ENCODE measurements at places on chromosomes 7 and 10.
A peak's percentile ranks its signal among the peaks of the same experiment; 100 is the strongest.

DNA sequence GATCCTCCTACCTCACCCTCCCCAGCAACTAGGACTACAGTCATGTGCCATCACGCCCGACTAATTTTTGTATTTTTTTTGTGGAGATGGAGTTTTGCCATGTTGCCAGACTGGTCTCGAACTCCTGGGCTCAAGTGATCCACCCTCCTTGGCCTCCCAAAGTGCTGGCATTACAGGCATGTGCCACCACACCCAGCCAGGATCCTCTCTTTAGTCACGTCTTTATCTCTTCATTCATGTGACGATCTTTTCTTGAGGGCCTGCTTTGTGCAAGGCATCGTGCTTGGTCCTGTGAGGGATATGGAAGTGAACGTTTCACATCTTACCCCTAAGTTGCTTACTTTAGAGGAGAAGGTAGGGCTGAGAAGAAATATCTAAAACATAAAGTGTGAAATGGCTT lies 21.6 kb downstream of the WBP1L start:
- no peak for DNase-seq

DNA sequence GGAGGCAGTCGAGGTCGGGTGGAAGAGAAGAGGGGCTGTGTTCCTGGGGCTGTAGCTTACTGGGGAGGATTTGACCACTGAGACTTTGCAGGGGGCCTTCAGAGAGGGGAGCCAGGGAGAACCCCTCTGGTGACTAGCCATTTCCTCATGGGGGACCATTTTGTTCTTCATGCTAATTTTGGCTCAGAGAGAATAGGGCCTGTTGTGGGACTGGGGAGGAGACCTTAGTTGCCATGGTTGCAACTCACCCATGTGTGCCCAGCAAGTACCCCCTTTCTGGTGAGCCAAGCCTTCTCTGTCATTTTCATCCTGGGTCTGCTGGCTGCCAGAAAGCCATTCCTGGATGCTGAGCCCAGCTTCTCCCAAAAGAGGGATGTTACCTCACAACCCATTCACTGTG lies 120.9 kb downstream of the GRK5 start:
- no peak for DNase-seq

DNA sequence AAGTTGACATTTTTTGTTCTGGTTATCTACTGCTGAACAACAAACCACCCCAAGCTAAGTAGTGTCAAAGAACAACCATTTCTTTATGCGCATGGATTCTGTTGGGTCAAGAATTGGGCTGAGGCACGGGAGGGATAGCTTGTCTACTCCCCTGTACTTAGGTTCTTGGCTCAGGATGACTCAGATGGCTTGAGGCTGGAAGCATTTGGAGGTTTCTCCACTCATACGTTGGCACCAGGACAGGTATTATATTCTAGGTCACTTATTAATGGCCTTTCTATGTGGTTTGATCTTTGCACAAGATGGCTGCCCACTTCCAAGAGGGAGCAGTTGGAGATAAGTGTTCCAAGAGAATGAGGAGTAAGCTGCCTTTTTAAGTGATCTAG lies 11.8 kb upstream of the TFAM start:
- DNase-seq: no peak

- no peak for DNase-seq
Measured at GRCh38 chr7:42469341-42469740, 232.3 kb upstream of the GLI3 start.

GRCh38 chr10:129532838-129533237 lies 65.8 kb downstream of the MGMT start:
- no peak for DNase-seq

DNA sequence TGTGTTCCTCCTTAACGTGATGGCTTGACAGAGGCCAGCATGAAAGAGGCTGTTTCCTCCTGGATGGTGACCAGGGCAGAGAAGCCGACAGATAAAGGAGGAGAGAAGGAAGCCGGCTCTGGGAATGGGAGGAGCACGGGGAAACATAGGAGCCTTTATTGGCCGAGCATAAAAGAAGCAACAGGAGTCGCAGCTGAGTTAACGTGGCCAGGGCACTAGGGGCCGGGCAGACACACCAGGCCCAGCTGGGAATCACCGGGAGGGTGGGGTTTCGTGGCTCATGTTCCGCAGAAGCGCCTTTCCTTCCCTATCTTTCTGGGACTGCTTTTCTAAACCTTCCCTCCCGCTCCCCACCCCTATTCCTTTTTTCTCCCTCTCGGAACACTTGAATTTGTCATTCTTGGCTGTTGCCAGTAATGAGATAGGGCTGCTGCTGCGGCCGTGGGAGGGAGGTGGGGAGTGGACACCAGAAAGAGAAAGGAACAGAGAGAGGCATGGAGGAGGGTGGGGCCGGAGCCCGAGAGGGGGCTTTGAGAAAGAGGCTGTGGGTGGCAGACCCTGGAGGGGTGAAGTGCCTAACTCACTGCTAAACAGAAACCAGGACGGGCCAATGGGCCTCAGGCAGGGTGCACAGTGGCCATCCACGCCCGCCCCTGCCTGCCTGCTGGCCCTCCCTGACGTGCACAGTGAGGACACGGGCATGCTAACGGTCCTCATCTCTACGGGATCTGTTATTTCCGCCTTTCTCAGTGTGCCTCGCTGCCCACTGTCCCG lies 65.2 kb downstream of the COL13A1 start:
- no peak for DNase-seq

- DNase-seq: no peak
Measured at GRCh38 chr10:119131512-119132240, 27.8 kb downstream of the DENND10 start.

GRCh38 chr10:72310636-72311035 lies 36.9 kb downstream of the DDIT4 start:
- no peak for DNase-seq

DNA sequence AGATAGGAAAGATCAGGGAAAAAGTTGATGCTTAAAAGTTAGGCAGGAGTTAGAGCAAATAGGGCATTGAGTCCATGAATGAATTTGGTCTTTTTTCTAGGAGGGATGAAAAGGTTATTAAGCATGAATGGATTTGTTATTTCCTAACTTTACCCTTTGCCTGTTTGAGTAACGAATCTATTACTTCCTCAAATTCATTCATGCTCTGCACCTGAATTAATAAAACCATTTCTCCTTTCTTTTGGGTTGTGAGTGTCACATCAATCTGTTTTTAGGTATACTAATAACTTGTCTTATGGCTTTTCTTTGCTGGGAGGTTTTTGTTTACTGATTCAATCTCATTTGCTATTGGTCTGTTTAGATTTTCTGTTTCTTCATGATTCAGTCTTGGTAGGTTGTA lies 1217.7 kb upstream of the CELF2 start:
- DNase-seq: no peak

- DNase-seq: no peak
Measured at GRCh38 chr7:36565792-36566356, 158.4 kb downstream of the AOAH start.

GRCh38 chr10:75401569-75402485 lies at the start of gene ZNF503:
Gene ZNF503 (minus strand): TSS chr10:75401764. CDS start chr10:75401419, 345 bp downstream.
- peak; percentile 90 for DNase-seq

- DNase-seq: no peak
Measured at GRCh38 chr7:23443974-23444373, 26.3 kb downstream of the IGF2BP3 start.

GRCh38 chr10:88624840-88625239 lies 38.3 kb downstream of the LIPJ start:
- no peak for DNase-seq

DNA sequence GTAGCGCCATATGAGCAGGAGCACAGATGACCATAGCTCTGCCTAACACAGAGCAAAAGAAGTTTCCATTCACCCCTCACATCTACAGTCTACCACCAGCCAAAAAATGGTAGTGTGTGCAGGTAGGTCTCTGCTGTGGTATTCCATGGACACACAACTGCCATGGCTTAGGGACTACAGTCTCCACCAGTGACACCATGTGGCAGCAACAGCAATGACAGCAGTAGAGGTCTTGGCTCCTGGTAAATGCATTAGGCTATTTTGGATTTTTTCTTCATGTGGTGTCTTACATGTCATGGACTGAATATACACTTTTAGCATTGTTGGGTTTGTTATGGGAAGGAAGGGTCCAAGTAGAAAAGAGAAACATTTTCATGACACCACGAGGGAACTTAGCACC lies 70.1 kb upstream of the CABCOCO1 start:
- no peak for DNase-seq

DNA sequence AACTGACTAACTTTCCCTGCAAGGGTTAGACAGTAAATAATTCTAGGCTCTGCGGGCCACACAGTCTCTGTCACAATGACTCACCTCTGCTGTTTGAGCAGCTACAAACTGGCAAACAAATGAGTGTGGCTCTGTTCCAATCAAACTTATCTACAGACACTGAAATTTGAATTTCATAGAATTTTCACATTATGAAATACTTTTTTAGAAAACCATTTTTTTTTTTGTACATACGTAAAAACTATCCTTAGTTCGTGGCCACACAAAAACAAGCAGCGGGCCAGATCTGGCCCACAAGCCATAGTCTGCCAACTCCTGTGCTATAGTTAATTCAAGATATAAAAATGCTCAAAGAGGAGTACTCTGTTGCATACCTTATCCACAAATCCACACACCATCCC lies 32.6 kb downstream of the PIP4K2A start:
- no peak for DNase-seq

All from NCI-H1092 (cell line).